ENCODE measurements at places on chromosomes 4 and X. TPM values are rescaled to one million over a fixed set of nuclear protein-coding genes. Genes with fewer than 3 reads are reported as not detected.

The WDR17 gene
- total RNA-seq: under 0.01 TPM

The MTCP1 gene
- total RNA-seq: 12.2 TPM

The ASB12 gene
- total RNA-seq: not detected

The SYTL5 gene
- total RNA-seq: 4.6 TPM

The TMEM150C gene
- under 0.01 TPM for total RNA-seq

The ZFP92 gene
- total RNA-seq: 0.34 TPM

The PASD1 gene
- total RNA-seq: not detected

The SPANXB1 gene
- not detected for total RNA-seq

Data from nasal cavity respiratory epithelium epithelial cell of viscerocranial mucosa (primary cell).